Inflammatory macrophage (primary cell): ENCODE measurements at places on chromosomes 4 and X.

- no peak for DNase-seq
Measured at GRCh38 chr4:176622251-176622948, 170.3 kb downstream of the VEGFC start.

DNA sequence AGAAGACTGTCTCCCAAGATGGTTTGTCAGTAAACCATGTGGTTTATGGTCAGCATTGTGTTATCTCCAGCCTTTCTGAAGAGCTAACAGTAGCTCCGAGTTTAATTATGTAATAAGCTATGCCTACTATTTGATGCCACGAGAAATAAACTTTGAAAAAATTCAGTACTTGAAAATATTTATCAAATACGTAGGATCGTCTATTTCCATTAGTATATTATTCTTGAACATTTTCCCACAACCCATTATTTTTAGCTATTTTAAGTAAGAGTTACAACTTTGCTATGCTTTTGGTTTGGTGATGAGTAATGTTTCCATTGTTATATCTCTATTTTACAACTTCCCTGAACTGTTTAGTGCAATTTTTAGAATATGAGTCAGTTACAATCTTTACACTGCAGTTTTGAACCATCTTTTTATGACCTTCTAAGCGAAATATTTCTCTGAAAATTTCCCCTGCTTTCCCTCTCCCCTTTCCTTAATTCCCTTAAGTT is 44.5 kb upstream of the TRIM2 start:
- DNase-seq: no peak

GRCh38 chr4:48470570-48470969 is 12.6 kb upstream of the SLC10A4 start:
- no peak for DNase-seq

GRCh38 chr4:153204247-153204671 is at the start of gene TRIM2:
Gene TRIM2 (plus strand): TSS chr4:153204443. CDS start chr4:153204531, 88 bp downstream.
- DNase-seq: no peak

GRCh38 chrX:111896148-111896547 is 20.2 kb downstream of the TRPC5OS start:
- no peak for DNase-seq

GRCh38 chr4:41420541-41420940 is 117.4 kb upstream of the LIMCH1 start:
- DNase-seq: no peak

GRCh38 chr4:113122066-113122465 is 72.6 kb downstream of the ANK2 start:
- DNase-seq: no peak

GRCh38 chr4:118848901-118849300 is 13.0 kb upstream of the SEC24D start:
- DNase-seq: no peak

GRCh38 chrX:125577479-125577878 is 257.8 kb downstream of the TEX13C start:
- no peak for DNase-seq

GRCh38 chrX:109830704-109831206 is 97.7 kb upstream of the ACSL4 start:
- peak; percentile 71 for DNase-seq

GRCh38 chr4:146368209-146368608 is 153.5 kb downstream of the SLC10A7 start:
- no peak for DNase-seq

- DNase-seq: no peak
Measured at GRCh38 chr4:86991994-86992393, 57.2 kb downstream of the AFF1 start.

- DNase-seq: no peak
Measured at GRCh38 chrX:135308345-135308855, 880 bp upstream of the ETDC start.
